Kidney epithelial cell (primary cell): ENCODE measurements at places on chromosomes 7 and 10. TPM values are rescaled to one million over a fixed set of nuclear protein-coding genes. Genes with fewer than 3 reads are reported as not detected.

- peak; percentile 82 for DNase-seq
These were observed 3.4 kb upstream of the CHST12 start for GRCh38 chr7:2399848-2400587.

- no peak for DNase-seq
These were observed 8.0 kb upstream of the MOGAT3 start for GRCh38 chr7:101208794-101209193.

GRCh38 chr10:21125471-21126228 is 228.5 kb upstream of the NEBL start:
- no peak for DNase-seq

DNA sequence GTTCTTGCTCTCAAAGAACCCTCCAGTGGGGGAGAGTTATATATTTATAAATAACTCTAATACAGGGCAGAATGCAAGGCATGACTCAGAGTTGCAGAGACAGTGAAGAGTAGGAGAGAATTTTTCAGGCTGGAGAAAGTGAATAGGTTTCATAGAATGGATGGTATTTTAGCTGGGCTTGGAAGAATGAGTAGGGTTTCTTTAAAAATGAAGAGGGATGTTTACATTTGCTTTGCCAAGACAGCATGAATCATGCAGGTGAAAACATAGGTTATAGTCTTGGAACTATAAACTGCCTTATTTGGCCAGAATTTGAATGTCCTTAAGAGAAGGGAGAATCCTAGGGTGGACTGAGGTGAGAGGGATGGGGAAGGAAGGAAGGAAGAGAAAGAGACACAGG is 124.8 kb downstream of the CPED1 start:
- no peak for DNase-seq

DNA sequence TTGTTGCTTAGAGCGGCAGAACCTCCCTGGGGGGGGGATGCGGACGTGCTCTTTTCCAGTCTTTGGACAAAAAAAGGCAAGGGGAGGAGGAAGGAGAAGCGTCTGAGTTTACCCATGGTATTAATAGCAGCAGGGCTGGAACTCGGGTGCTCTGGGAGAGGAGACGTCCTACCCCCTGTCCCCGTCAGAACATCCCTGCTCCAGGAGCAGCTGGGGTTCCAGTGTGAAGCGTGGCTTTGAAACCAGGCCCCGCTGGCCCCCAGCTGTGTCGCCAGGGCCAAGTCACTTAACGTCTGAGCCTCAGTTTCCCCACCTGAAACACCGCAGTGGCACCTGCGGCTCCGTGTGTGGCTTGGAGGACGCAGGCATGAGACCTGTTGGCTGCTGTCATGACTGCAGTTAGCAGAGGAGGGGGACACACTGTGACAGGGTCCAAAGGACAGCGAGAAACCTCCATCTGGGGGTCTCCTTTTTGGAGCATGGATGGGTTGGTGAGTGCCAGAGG is 1.4 kb downstream of the AMZ1 start:
- no peak for DNase-seq

GRCh38 chr7:113825832-113826231 is 93.0 kb downstream of the PPP1R3A start:
- DNase-seq, result no peak

GRCh38 chr10:92590623-92591549 is 2.0 kb upstream of the KIF11 start:
- no peak for DNase-seq

- DNase-seq, result no peak
These were observed 228.4 kb downstream of the PLXNA4 start for GRCh38 chr7:132347858-132348257.

GRCh38 chr10:131997366-131998049 is 15.8 kb upstream of the BNIP3 start:
- DNase-seq, result no peak

DNA sequence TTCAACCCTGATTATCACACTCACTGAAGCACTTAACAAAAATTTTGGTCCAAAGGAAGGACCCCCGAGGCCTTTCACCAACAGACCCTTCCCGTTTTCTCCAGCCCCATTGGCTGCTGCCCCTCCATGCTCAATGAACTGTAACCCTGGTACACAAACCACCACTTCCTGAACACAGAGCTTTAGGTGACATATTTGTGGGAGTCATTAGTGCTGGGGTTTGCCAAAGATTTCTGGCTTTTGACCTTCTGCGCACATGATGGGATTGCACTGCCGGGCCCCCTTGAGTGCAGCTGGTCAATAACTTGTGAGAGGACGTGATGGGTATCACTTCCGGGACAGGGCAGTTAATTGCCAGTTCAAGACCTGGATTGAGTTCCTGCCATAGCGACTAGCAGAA is 9.0 kb upstream of the CAMK1D start:
- no peak for DNase-seq

DNA sequence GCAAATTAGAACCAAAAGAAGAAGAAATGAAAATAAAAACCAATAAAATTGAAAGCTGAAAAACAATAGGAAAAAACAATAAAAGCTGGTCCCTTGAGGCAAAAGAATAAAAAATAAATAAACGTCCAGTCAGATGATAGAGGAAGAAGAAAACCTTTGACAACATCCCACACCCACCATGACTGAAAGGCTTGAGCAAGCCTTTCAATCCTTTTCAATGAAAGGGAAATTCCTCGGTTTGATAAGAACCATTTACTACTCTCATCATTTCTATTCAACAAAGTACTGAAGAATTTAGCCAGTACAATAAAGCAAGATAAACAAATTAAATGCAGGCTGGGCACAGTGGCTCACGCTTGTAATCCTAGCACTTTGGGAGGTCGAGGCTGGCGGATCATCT is 3.8 kb downstream of the SLC25A40 start:
- DNase-seq, result no peak

DNA sequence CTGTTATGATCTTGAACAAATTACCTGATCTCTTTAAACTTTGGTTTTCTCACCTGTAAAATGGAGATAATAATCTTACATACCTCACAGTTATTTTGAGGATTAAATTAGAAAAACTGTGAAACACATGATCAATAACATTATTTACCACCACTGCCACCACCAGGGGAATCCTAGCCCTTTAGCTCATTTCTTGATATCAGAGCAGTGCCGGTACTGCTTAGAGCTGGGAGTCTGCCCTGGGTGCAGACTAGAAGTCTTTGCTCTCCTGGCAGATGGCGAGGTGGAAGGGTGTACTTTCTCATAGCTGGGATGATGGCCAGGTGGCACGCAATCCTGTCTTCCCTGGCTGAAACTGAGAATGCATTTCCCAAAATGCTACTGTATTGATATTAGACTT is 12.7 kb upstream of the EFCAB10 start:
- no peak for DNase-seq

DNA sequence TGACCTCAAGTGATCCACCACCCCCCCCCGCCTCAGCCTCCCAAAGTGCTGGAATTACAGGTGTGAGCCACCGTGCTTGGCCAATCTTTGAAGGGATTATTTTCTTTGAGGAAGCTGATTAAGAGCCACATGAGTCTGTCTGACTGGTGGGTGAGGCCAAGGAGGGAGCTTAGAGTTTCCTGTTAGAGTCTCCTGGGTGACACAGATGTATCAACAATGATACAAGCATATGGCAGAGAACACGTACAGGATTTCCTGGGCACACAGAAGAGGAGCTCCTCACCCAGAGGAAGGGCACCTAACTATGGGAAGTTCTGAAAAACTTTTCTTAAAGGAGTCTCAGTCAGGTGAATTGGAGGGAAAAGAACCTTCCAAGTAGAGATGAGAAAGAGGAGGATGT is 69.4 kb downstream of the GOLGA7B start:
- DNase-seq, result no peak

DNA sequence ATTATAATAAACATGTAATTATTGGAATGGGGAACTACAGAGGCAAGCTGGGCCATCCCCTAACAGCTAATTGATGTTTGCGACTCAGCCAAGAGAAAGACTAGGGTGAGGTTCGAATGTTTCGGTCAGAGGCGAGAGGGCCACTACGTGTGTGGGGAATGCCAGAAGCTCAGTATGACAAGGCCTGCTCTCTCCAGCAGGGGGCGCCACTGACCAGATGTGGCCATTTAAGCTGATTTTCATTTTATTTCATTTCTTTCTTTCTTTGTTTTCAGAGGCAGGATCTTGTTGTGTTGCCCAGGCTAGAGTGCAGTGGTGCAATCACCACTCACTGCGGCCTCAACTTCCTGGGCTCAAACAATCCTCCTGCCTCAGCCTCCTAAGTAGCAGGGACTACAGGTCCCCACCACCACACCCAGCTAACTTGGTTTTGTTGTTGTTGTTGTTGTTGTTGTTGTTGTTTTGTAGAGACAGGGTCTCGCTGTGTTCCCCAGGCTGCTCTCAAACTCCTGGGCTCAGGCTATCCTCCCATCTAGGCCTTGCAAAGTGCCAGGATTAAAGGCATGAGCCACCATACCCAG is 38.1 kb downstream of the TMEM130 start:
- no peak for DNase-seq

- no peak for DNase-seq
These were observed 121.2 kb downstream of the ZMIZ1 start for GRCh38 chr10:79189853-79190435.

DNA sequence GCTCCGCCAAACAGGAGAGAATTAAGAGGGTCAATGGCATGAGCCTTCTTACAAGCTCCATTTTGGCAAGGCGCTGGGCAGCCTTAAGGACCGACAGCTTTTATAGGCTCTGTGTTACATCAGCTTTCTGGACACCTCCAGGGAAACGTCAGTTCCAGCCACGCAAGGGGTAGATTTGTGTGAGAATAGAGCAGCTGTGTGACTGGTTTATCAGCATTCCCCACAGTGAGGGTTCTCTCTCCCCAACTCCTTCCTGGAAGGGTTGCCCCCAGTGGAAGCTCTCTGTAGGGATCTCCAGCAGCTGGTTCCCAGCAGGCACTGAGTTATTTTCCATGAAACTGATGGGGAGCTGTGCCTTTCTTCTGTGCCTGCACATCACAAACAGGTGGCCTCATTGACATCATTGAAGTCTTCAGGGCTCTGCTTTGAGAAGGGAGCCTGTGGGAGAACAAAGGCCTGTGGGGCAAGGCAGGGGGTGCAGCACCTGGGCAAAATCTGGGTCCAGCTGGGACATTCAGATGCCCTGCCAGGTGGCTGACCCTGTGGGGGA is at the start of gene CUZD1:
CUZD1 (minus strand) TSS at position 75 of the 550 bp plus-strand sequence; CDS start at position 61, 14 bp downstream.
- no peak for DNase-seq

DNA sequence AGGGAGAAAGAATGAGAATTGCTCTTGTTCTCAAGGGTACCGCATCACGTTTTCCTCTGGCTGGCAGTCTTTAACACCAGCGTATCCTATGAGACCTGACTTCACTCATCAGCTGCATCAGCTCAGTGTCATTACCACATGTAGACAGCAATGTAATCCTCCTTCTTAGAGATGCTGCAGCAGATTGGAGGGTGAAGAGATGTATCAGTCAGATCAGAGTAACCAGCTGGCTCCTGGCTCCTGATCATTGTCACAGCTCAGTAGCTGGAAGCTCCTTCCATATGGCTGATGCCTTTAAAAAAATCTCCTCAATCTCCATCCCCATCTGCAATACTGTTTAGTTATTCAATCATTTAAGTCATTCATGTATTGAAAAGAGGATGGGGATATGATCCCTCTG is 39.7 kb upstream of the EPHB6 start:
- no peak for DNase-seq

GRCh38 chr10:128324058-128324827 is 198.0 kb upstream of the MKI67 start:
- DNase-seq, result no peak

DNA sequence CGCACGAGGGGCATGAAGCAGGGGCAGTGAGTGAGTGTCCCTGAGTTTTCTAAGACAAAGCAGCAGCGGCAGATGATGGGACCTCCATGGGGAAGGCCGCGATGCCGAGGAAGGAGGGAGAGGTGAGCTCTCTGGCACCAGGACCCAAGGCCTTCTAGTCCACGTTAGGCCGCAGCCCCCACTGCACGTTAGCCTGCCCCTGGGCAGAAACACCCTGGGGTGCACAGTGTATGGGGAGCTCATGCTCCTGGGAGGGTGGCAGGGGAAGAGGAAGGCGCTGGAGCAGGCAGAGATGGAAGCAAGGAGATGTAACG is 97.3 kb upstream of the IKZF1 start:
- no peak for DNase-seq

DNA sequence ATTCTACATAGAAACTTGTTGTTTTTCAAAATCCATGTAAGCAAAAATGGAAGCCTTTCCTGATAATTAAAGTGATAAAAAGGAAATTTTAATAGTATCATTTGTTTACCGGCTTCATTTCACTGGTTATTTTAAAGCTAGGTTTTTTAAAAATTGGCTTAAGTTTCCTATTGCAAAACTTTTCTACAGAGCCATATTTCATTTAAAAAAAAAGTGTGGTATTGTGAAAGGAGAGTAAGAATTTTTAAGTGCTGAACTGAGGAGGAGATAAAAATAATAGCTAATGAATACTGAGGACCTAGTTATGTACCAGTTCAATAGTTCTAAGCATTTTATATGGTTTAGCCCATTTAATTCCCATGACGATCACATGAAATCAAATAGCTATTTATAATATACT is 172.2 kb upstream of the COL1A2 start:
- DNase-seq, result no peak

DNA sequence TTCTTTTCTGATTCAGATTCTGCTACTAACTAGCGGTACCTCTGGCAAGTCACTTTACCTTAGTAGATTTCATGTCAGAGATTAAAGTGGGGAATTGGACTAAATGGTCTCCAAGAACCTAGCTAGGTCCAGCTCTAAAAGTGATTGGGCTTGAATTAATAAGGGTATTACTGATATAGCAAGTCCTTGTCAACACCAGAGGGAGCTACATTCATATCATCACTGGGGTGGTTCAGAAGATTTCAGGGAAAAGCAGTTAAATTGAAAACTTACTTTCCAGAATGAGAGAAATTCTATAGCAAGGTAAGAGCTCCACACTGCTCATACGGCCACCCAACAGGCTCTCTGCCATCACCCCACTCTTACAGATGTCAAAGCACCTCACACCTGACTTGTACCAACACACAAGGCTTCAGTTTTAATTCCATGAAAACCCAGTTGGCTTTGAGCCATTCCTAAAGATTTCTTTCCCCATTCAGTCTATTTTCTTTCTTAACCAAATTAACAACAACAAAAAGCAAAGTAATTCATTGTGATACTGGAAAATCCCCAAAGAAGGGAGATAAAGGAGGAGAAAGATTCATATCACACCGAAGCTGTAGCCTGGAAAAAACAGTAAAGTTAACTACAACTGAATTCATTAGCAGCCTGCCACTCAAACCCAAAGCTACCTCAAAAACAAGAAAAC is 38.0 kb upstream of the SPOCK2 start:
- DNase-seq, result peak; percentile 25

DNA sequence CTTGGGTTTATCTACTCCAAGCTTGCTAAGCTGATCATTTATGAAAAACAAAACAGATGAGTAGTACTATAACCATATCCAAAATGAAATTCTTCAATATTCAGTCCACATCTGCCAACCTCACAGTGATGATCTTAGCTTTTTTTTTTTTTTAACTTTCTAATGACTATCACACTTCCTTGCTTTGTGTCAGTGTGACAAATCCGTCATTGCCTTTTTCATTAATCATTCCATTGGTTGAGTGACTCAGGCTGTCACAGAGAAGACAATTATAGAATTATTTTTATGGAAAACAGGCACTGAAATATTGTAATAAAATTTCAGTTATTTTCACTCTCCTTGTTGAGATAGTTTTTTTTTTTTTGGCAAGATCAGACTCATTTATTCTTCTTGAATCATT is 70.7 kb downstream of the CPVL start:
- DNase-seq, result no peak

The ANKRD2 gene
- total RNA-seq, result 0.08 TPM in 1 of 2 replicates, not detected in the other

The CTTNBP2 gene
- total RNA-seq, result 4.2 and 5.3 TPM in 2 replicates

The MKRN1 gene
- total RNA-seq, result 58.3 and 62.9 TPM in 2 replicates

The SGCE gene
- 24.9 and 33.6 TPM in 2 replicates for total RNA-seq

The SPDYE5 gene
- total RNA-seq, result not detected in 2 replicates

The PKD2L1 gene
- total RNA-seq, result not detected in 2 replicates

The CNTNAP2 gene
- total RNA-seq, result 14.0 and 15.1 TPM in 2 replicates

The COL13A1 gene
- 0.41 and 1.7 TPM in 2 replicates for total RNA-seq

The FOXP2 gene
- 0.14 and 0.25 TPM in 2 replicates for total RNA-seq
